ENCODE measurements at places on chromosomes 11 and 22.

GRCh38 chr11:91163619-91164451, 941.0 kb upstream of the CHORDC1 start:
- no peak for DNase-seq

DNA sequence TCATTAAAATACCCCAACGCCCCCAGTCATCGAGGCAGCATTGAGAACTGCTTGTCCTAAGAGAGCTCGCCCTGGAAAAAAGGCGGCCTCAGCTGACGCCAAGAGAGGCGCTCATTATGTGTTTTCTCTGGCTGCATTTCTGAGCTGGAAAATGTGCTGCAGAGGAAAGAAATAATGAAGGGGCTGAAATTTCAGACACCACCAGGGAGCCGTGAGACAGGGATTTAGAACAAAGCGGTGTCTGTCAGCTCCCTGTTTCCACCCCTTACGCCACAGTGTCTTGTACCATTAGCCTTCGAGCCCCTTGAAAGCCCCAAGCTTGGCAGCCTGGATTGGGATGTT, 14.4 kb downstream of the USH1C start:
- no peak for DNase-seq

DNA sequence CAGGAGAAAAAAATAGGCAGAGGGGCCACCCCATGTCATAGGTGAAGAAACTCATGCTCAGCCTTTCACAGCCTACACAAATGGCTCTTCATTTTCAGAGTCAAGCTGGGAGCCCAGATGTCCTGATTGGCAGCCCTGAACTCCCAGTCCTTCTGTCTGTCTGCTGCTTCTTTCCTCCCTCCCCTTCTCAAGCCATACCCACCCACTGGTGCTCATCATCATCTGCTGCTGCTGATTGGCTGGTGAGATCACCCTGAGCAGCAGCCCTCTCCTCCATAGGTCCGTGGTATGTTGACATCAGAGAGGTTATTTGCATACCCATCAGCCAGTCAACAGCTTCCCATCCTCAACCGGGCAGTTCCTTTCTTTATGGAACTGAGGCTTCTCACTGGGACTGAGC, 46.1 kb upstream of the PRDM11 start:
- no peak for DNase-seq

GRCh38 chr11:64371201-64371600, 12.2 kb downstream of the RPS6KA4 start:
- no peak for DNase-seq

DNA sequence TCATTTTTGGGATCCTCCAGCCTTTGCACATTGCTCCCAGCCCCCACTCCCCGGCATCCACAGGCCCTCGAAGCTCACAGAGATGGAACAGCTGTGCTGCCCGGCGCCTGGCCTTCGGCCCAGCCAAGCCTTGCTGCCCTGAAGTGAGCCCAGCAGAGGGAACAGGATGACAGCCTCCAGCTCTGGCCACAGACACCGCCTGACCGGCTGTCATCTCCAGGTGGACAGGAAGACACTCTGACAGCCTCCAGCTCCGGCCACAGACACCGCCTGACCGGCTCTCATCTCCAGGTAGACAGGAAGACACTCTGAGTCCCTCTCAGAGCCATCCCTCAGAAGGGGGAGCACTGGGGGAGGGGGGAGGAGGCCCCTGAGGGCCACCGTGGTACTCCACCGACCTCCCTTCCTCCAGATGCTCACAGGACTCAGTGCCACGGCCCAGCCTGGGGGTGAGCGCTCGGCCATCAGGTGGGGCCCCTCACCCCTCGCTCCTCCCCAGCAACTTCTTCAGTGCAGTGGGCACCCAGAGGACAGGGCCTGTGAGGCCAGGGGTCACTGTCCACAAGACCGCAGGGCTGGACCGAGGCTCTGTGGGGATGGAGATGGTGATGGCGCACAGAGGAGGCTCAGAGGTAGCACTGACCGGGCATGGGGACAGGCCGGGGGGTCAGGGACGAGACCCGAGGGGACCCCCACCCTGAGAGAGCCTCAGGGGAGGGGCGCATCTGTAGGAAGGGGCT, 58.6 kb downstream of the BRD1 start:
- DNase-seq = no peak

- no peak for DNase-seq
Observed at GRCh38 chr11:72375241-72375960, 58.9 kb downstream of the CLPB start.

GRCh38 chr11:66002648-66003225, 434 bp downstream of the BANF1 start:
- no peak for DNase-seq

- DNase-seq = no peak
Observed at GRCh38 chr11:117870103-117870952, 6.1 kb downstream of the FXYD6 start.

DNA sequence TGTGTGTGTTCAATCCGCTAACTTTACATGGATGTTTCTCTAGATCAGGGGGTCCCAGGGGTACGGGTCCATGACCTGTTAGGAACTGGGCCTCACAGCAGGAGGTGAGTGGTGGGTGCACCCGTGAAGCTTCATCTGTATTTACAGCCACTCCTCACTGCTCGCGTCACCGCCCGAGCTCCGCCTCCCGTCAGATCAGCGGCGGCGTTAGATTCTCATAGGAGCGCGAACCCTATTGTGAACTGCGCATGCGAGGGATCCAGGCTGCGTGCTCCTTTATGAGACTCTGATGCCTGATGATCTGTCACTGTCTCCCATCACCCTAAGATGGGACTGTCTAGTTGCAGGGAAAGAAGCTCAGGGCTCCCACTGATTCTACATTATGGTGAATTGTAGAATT, 31.9 kb downstream of the MRGPRD start:
- DNase-seq = no peak

GRCh38 chr22:50713571-50714056, 24.4 kb upstream of the ACR start:
- no peak for DNase-seq

DNA sequence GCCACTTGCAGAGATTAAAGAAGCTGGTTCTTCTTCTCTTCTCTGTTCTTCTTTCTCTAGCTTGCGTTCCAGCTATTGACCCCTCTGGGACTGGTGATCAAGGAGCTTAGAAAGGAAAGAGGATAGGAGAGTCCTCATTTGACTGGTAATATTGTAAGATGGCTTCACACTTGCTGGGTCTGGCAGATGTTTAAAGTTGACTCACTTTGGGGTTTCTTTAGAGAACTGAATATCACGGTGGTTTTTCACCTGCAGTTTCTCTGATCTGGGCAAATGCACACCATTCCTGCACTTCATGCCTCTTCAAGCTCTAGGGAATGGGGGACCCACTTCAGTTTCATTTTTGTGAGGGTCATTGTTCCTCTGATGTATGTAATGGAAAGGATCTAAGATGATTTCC, 41.8 kb upstream of the DEUP1 start:
- DNase-seq = no peak

GRCh38 chr11:47331454-47332302, 20.8 kb downstream of the MYBPC3 start:
- DNase-seq = no peak

- DNase-seq = no peak
Observed at GRCh38 chr11:73977856-73978519, 4.7 kb downstream of the UCP2 start.

- DNase-seq = peak; percentile 15
Observed at GRCh38 chr11:34468209-34468841, 29.6 kb downstream of the CAT start.

DNA sequence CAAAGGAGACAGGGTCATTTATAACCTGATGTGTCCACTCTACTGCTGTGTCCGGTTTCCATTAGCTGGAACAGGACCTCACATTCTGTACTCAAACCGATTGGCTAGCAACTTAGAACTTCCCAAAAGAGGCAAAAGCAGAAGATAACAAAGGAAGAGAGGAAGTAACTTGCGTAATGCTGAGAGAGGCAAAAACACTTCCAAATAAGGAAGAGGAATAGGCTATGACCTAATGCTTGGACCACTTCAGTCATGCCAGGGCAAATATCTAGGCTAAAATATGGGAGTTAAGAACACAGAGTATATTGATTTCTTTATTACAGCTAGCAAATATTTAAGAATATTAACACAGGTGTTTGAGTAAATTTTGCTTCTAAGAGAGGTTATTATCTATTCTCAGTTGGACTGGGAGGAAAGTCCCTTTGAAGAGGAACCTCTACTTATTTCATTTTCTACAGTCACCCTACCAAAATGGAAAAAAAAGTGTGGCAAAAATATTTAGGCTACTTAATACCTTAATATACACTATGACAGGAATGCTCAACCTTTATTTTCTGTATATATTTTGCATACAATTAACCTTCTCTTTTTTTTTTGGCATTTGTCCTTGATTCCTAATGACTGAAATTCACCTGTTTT, 499.8 kb upstream of the CHORDC1 start:
- DNase-seq = no peak

DNA sequence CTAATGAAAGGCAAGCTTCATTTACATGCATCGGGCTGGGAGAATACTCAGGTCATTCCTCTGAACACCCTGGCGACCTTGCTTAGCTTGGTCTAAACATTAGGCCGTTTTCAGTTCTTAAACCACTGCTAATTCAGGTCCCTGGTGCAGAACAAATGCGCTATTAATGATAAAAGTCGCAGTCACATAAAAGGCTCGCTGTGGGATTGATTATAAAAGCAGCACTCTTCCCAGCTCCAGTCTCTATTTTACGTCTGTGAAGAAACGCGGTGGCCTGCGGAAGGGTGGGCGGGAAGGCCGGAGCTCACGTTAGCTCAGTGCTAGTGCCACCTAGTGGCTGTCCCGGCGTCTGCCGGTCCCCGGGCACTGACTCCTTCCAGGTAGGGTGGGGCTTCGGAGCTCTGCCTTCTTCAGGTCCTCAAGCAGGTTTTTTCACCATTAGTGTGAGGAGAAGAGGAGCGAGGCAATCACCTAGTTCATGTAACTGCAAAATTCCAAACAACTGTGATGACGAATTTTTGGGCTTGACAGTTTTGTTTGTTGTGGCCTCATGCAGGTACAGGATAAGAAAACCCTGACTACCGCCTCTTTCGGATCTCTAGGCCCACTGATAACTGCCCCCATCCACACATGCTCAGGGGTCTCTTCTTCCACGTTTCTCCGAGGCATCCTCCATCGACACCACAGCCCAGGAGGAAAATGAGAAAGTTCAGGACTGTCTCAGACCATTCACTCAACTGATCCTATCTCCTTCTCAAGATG, 66.5 kb upstream of the CLMP start:
- peak; percentile 13 for DNase-seq

- DNase-seq = no peak
Observed at GRCh38 chr22:48621085-48621484, 1206.6 kb downstream of the BRD1 start.

GRCh38 chr11:11620921-11621572, 758 bp downstream of the GALNT18 start:
- no peak for DNase-seq

DNA sequence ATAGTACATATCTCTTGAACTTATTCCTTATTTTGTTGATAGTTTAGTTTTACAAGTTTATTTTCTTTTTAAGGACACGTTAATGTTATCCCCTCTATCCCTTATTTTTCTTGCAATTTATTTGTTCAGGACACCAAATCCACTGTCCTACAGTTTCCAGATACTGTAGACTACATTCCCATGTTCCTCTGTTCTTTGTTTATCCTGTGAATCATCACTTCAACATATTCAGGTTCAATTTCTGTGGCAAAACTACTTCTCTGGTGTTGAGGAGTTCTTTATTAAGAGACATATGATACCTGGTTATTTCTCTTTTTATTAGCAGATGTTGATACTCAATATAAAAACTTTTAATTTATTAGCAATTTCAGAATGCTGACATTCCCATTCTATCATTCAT, 72.8 kb upstream of the CLNS1A start:
- DNase-seq = no peak

Measured in Panc1 (cell line).